ENCODE measurements at places on chromosomes 1 and 21.

DNA sequence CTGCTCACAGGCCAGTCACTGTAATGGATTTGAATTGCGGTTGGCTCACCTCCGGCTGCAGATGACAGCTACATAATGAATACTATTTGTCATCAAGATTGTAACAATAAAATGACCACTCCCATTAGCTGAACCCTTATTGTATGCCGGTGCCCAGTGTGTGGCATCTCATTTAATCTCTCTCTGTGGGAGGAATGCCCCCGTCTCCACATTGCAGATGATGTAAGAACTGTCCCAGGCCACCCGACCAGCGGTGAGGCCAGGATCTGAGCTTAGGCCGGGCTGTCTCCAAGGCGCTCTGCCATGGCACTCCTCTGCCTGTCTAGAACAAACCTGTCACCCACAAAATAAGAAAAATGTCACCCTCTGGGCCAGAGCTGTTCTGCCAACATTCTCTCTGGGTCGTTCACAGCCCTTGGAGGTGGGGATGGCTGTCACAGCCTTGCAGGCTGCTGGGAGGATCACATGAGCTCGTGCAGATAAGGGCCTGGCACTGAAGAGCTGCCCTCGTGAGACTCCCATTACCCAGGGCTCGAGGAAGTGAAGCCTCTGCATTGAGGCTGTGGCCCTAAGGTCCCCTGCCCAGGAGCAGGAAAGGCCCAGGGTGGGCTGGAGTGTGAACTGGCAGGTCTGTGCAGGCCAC is 52.7 kb downstream of the ECE1 start:
- no peak for DNase-seq

DNA sequence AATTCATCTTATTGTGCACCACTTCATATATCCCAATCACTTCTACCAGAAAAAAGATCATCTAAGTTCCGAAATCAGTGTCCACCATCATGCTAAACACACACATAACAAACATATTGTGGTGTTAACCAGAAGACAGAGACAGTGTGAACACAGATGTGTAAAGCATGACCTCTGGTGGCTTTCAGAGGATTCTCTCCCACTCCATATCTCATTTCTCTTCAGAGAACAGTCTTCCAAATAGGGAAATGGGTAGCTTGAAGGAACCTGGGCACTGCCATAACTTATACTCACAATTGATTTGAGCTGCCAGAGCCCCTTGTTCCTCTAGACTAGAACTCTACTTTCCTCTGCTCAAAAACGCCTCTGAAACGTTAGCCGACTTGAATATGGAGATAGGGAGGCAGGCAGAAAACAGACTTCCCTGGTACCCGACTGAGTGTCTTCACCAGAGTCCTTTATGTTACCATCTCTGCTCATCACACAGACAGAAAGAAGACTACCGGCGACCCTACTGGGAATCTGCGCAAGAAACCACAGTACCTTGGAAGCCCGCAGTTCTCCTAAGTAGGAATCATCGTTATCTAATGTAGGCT is 1.8 kb upstream of the ELAPOR1 start:
- DNase-seq, result peak; percentile 65

DNA sequence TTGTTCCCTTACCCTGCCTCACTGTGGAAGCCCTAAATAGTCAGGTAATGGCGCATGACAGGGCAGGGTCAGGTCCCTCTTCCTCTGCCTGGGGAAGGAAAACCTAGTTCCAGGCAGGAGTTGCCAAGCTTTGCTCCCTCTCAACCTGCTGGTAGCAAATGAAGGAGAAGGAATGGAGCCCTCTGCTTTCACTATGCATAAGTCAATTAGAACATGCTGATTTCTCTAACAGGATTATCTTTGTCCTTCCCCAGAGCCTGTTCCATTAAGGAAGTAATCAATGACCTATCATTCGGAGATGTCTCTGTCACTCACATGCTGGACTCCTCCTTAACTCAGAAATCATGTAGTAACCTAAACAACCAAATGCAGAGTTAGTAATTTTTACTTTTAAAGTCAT is 161.8 kb upstream of the NFIA start:
- DNase-seq, result no peak

GRCh38 chr1:33008051-33008914 is 28.4 kb downstream of the AK2 start:
- no peak for DNase-seq

DNA sequence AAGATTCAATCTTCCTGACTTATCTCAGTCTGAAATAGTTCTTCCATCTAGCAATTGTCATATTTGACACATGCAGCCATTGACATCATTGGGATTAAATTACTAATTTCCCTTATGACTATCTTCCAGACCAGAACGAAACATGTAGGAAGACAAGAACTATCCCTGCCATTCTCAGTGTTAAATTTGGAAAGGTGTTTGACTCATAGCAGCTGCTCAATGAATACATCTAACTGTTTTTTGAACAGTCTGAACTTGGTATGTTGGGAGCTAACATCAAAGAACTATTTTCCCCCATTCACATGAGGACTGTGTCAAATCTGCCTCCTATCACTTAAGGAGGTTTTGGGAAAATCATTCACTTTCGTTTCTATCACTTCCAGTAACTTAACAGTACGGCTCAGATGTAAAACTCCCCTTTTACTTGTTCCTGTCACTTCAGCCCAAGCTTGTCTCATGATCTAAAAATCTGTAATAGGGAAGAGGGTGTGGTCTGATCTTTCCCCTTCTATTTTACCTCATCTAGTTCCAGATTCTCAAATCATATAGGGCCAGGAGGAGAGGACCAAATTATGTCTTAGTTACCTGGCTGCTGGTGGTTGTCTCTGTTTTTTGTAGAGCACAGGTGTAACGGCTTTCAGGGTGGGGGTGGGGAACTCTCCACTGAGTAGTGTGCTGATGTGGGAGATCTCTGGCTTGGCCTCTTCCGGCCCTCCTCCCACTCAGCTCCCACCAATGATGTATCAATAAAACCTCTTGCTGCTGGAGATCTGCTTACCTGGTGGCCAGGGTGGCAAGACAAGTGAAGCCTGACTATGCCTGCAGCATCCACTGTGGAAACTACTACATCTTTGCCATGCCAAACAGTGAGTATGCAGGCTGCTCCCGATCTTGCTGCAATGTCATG is 26.2 kb upstream of the SLAMF1 start:
- DNase-seq, result no peak

DNA sequence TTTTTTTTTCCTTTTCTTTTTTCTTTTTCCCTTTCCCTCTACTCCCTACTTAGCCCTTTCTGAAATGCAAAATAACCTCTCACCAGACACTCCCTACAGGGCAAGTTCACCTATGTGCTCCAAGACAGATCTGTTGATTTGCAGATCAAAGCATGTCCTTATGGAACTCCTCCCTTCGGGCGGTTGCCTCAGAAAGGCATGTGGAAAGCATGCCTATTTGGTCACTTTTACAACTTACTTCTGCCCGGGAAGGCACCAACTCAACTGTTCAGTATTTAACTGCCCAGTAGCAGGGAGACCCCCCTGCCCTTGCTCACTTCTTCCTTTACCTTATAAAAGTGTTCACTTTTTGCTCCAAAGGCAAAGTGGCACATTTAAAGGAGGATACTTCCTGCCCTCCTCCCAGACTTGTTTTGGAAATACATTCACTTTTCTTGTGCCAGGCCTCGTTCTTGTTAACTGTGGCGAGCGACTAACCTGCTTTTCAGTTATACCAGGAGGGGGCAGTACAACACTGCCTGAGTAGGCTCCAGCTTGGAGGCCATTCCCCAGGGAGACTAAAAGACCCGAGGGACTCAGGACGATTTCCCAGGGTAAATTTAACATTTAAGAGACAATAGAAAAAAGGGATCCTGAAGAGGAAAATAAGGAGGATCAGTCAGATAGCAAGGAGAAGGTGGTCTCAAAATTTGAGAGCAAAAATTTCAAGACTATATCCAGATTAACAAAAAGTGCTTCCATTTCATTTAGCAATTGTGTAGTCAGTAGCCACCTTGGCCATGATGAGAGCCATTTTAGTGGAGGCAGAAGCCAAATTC is 12.3 kb upstream of the SLAMF7 start:
- DNase-seq, result peak; percentile 63

- DNase-seq, result no peak
Measured at GRCh38 chr1:109923131-109923945, 12.7 kb downstream of the CSF1 start.

GRCh38 chr1:172533513-172534151 is 682 bp downstream of the SUCO start:
- peak; percentile 31 for DNase-seq

DNA sequence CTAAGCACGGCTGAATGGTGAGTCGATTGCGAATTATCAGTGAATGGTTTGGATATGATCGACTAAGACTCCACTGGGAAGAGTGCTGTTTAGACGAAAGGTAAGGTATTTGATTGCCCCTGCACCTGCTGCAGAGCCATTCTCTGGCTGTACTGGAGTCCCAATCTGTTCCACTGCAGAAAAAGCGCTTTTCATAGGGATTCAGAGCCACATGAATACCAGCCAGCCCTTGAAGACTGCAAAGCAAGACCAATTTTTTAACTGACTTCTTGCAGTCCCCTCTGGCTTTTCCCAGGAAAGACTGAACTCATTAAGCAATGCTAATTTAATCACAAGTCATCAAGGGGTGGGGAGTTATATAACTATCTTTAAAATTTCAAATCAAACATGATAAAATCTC is 1.3 kb downstream of the GREM2 start:
- DNase-seq, result no peak

DNA sequence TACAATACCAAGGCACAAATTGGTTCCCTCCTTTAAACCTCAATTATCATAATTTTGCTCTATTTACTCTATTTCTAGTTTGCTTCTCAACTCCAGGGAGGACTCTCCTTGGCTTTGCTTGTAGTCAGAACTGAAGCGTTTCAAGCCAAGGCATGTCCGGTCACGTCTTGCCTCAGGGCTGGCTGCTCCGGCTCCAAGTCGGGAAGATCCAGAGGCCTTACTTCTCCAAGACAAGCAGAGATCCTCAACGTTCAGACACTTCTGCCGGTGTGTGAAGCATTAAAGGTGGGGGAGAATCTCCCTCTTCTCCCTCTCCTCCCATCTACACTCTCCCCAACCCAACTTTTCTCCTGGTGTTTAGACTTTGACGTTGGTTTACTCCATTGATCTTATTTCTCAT is 7.2 kb upstream of the HHAT start:
- peak; percentile 36 for DNase-seq

GRCh38 chr1:181134543-181135436 is 46.3 kb downstream of the IER5 start:
- peak; percentile 94 for DNase-seq

GRCh38 chr1:38179483-38179882 is 132.9 kb upstream of the POU3F1 start:
- DNase-seq, result no peak

- DNase-seq, result peak; percentile 1
Measured at GRCh38 chr1:97759078-97759477, 161.8 kb downstream of the DPYD start.

GRCh38 chr1:63148825-63149645 is 173.3 kb upstream of the FOXD3 start:
- peak; percentile 51 for DNase-seq

DNA sequence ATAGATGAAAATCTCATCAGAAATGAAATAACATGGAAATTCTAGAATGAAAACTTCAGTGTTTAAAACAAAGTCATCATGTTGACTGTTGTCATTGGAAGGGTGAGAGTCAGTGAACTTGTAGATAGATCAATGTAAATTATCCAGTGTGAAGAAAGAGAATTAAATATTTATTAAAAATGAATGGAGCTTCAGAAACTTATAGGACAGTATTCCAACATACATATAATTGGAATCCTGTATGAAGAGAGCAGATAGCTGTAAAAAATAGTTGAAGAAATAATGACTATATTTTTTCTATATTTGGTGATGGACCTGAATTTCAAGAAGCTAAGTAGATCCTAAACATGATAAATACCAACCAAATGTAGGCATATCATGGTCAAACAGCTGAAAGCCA is 60.0 kb downstream of the MAN1A2 start:
- no peak for DNase-seq

DNA sequence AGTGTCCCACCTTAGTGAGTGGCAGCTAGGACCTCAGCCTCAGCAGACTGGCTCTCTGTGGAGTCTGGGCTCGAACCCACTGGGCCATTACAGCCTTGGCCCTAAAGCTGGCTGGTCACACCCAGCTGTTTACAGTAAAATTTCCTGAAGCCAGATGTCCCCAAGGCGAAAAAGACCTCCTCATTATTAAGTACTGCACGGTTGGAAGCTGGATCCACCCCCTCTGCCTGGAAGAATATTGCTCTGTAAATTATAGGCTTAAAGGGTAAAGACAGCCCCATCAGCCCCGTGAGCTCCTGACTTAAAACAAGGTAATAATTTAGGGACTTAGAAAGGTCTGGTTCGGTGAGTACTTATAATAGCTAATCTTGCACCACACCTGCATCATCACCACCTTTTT is 30.3 kb upstream of the TMEM51 start:
- no peak for DNase-seq

- peak; percentile 81 for DNase-seq
Measured at GRCh38 chr1:225653463-225654276, 747 bp upstream of the ENAH start.

DNA sequence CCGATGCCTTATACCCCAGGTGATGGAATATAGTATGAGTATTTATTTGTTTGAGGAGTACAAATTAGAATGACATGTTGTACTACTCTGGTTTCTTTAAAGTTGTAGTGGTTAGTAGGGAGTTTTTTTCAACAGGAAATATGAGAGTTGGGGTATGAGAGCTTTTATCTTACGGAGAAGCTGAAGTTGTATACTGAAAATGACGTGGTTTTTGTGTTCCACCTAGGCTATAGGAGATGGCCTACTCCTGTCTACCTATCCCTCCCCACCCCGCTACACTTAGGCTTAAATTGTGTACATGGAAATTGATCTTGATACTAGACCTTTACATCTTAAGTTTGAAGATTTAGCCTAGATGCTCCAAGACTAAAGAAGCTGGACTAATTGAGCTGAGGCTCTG is 6.8 kb upstream of the HAX1 start:
- DNase-seq, result no peak

DNA sequence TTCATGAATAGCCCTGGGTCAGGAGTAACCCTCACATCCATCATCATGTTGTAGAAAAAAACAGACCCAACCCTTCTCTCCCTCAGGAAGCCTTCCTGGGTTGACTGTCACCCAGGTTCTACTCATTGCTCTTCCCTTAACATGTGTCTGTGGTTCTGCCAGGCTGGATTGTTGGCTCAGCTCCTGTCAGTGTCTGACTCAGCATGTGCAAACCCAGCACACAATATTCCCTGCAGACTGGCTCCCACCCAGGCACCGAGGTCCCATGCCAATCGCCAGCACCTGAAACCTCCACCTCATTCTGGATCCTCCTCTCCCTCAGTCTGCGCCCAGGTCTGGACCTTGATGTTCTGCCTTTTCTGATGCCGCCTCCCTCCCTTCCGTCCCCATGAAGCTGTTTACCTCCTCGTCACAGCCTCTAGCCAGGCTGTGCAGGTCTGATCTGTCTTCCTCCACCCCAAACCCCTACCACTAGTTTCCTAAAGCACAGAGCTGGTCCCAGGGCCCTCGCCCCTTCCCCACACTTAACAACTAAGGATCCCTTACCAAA is 4.3 kb upstream of the S100A8 start:
- no peak for DNase-seq

DNA sequence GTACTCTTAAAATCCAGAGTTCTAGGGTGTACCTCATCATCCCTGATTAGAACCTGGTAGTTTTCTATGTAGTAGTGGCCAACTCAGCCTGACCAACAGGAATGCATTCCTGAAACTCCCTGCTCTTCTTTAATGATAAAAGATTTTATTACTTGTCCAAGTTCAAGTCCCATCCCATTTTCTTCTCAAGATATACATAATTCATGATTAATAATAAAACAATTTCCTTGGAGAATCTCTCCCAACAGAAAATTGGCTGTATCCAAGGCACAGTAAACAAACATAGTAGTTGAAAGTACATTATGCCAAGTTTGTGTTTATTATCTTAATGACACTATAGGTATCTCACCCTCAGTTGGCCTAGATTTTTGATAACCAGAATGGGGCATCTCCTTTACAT is 714.1 kb upstream of the ADAMTS5 start:
- DNase-seq, result peak; percentile 76

Measured in EH (cell line).